Caco-2 (cell line): ENCODE measurements at places on chromosomes 7 and 10.
A peak's percentile ranks its signal among the peaks of the same experiment; 100 is the strongest.

DNA sequence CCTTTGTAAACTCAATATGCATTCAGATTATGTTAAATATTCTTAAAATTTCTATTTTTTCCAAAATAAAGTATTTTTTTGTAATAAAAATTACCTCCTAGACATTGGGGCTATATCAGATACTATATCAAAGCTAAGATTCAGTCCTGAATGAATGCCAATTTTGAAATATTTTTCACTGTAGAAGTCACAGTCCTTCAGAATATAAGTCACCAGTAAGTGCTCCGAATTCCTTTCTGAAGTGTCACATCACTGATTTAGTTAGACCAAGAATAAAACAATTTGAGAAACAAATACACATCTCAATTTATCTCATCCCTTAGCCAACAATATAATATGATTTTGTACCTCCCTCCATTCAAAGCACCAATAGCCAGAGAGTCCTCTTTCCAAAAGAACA lies 33.9 kb upstream of the GSAP start:
- no peak for DNase-seq

GRCh38 chr10:50312464-50313437 lies 61.4 kb upstream of the ASAH2 start:
- no peak for DNase-seq

GRCh38 chr7:103114576-103115008 lies 34.3 kb downstream of the NAPEPLD start:
- DNase-seq = no peak

- no peak for DNase-seq
Measured at GRCh38 chr10:127939786-127940330, 33.0 kb downstream of the PTPRE start.

GRCh38 chr10:22317771-22318565 lies 1.8 kb downstream of the COMMD3 start:
- DNase-seq = no peak

DNA sequence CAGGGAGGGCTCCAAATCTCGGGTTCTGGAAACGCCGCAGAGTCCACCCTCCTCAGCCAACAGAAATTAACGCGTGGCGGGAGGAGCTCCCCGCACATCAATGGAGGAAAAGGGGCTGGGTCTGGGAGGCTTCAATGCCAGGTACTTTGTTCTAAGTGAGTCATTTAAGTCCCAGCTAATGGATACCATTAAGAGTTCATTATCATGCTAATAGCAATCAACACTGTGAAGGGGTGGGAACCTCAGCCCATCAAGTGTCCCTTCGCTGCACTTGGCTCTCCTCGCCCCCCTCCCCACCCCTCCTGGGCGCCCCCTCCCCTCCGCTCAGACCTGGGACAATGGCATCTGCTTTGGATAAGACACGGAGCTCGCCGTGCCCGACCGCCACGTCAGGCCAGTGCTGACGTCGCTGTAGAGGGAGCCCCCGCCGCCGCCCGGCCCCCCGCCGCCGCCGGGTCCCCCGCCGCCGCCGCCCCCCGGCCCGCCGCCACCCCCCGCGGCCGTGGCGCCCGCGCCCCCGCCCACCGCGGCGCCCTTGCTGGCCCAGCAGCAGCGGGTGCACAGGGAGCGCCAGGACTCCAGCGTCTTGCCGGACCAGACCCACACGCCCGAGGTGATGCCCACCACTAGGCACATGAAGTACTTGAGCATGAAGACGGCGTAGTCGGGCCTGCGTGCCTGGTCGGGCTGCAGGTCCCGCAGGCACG lies 2.9 kb downstream of the FZD8 start:
- no peak for DNase-seq

GRCh38 chr7:24741679-24742505 lies 15.4 kb downstream of the GSDME start:
- DNase-seq = peak; percentile 91

DNA sequence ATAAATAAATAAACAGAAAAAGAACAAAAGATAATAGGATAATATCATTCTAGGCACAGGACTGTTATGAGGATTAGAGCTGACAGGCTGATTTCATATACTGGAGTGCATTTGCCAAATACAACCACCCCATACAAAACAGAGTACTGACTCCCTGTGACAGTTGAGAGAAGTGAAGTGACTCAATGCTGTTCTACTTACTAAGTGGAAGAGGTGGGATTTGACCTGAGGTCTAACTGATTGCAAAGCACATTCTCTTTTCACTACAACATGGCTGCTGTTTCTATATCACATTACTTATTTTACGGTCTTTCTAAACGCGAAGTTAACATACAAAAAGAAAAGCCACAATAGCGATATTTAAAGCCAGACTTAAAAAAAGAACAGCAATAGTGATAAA lies 51.4 kb downstream of the ITGB1 start:
- no peak for DNase-seq

DNA sequence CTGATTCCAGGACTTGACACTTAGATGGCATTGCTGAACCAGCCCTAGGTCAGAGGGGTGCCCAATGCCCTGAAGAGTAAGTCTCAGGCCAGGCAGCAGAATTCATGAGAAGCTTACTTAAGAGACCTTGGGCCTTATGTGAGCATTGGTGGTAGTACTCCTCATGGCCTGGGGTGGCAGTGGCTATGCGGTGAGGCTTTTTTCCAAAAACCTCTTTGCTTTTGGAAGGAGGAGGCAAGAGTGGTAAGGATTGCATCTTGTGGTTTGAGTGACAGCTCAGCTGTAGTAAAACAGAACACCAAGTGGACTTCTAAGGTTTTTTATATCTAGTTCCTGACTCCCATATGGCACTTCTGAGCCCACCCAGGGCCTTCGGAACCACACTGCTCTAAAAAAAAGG lies 459.0 kb upstream of the STEAP1 start:
- DNase-seq = peak; percentile 3

- no peak for DNase-seq
Measured at GRCh38 chr10:13969792-13970140, 361.0 kb downstream of the FRMD4A start.

DNA sequence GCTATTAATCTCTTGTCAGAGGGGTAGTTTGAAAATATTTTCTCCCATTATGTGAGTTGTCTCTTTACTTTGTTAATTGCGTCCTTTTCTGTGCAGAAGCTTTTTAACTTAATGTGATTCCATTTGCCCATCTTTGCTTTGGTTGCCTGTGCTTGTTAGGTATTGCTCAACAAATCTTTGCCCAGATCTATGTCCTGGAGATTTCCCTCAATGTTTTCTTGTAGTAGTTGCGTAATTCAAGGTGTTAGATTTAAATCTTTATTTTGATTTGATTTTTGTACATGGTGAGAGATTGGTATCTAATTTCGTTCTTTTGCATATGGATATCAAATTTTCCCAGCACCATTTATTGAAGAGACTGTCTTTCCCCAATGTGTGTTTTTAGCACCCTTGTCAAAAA lies 567.2 kb downstream of the DNAJB9 start:
- no peak for DNase-seq

- no peak for DNase-seq
Measured at GRCh38 chr7:12504149-12504548, 66.4 kb upstream of the SCIN start.

GRCh38 chr10:112821663-112822062 lies 128.4 kb upstream of the TCF7L2 start:
- DNase-seq = no peak

GRCh38 chr10:124532106-124532641 lies 70.6 kb downstream of the LHPP start:
- DNase-seq = peak; percentile 83

GRCh38 chr10:60142736-60143135 lies 236.4 kb upstream of the CCDC6 start:
- no peak for DNase-seq

DNA sequence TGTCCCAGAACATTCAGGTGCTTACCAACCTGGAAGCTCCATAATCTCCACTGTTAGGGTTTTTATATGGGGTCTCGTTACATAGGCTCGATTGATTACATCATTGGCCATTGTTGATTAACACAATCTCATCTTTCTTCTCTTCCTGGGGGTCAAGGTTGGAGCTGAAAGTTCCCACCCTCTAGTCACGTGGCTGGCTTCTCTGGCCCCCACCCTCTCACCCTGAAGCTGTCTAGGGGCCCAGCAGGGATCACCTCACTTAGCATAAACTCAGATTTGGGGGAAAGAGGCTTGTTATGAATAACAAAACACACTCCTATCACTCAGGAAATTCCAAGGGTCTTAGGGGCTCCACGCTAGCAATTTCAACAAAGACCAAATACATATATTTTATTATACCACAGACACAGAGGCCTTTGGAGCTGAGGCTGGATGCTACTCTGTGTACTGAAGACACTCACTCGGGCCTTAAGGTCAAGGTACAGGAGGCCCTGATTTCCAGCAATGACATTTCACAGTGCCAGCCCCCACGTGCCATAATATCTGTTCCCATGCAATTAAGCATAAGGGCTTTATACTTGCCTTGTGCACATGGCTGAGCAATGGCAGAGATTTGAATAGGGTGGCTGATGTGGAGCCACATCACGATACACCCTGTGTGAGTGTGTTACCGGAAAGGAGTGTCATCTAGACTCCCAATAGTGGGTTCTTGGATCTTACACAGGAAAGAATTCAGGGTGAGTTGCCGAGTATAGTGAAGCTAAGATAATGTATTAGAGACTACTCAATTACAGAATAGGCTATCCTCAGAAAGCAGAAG lies 108.2 kb downstream of the COL26A1 start:
- no peak for DNase-seq
